Gastroesophageal sphincter (tissue), 4 donors: ENCODE measurements at places on chromosomes 11 and 22. TPM values are rescaled to one million over a fixed set of nuclear protein-coding genes. Genes with fewer than 3 reads are reported as not detected.

PLEKHB1 gene
- total RNA-seq: 45.8 TPM

TSSK2 gene
- total RNA-seq: not detected

DNA sequence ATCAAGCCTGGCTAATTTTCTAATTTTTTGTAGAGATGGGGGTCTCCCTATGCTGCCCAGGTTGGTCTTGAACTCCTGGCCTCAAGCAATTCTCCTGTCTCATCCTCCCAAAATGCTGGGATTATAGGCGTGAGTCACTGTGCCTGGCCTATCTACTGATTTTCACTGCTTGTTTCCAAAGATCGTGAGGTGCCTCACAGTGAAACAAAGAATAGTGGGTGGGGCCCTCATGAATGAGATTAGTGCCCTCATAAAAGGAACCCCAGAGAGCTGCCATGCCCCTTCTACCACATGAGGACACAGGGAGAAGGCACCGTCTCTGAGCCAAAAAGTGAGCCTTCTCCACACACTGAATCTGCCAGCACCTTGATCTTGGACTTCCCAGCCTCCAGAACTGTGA, 23.5 kb downstream of the TMEM184B start:
- ATAC-seq: no peak

DNA sequence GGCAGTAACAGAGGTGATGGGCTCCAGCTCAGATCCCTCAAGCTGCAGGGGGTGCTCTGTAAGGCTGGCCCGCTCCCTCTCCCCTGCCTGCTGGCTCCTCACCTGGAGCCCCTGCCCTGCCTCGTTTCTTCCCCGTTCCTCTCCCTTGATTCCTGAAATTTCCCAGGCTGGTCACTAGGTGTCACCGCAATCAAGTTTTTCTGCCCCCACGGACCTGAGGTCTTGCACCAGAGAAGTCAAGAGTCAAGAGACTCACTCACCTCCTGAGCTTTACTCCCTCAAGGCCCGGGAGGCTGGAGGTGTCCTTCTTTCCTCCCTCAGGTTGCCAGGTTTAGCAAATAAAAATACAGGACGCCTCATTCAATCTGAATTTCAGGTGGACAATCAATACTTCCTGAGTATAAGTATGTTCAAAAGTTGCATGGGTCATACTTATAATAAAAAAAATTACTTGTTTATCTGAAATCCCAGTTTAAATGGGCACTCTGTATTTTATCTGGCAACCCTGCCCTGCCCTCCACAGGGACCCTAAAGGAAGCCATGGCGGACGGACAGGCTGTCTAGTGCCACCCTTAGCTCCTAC, 69.2 kb downstream of the SCUBE1 start:
- peak; percentile 60 for ATAC-seq

- ATAC-seq: no peak
These were observed 160.3 kb downstream of the MN1 start for GRCh38 chr22:27641049-27641795.

DNA sequence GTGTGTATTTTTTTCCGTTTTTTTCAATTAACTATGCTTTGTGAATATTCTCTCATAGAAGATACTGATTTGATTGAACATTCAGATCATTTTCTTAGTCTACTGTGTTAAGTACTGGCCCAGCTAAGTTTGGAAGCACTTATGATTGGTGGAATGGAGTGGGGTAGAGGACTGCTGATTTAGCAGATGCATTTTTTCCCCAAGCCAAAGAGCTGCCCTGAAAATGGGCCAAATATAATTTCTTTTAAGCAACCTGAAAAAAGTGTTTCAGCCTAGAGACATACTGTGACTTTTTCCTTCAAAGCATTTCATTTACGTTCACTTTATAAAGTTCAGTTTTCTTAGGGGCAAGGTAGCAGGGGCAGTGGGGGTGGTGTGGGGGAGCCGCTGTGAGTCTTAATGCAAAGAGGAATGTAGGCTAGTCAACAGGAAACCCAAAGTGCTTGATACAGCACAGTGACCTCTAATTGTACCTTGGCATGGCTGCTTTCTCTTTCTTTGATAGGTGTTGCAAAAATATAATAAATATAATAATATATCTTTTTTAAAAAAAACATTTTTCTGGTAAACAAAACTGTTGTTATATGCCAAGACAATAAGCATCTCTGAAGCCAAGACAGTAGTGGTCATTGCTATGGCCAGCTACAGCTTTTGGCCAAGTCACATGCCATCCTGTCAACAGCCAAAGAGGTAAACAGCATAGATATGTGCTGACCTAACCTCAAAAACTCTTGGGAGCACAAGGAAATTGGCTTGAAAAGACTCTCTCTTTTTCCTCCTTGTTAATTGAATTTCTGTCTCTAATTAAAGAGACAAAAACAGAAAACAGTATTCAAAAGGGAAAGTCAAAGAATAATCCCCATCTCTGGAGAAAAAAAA, 58.8 kb downstream of the LIF start:
- ATAC-seq: no peak

TEX54 gene
- total RNA-seq: not detected

ZP1 gene
- total RNA-seq: not detected

GRCh38 chr22:37284805-37285355, 2.6 kb downstream of the CYTH4 start:
- ATAC-seq: peak; percentile 80

- ATAC-seq: peak; percentile 88
These were observed 173.2 kb upstream of the SORL1-AS1 start for GRCh38 chr11:121625777-121626506.

GRCh38 chr11:17388609-17389210, at the start of gene KCNJ11:
TSS of gene KCNJ11 (minus strand) at chr11:17388659. CDS start at chr11:17388091, 568 bp downstream.
- ATAC-seq: peak; percentile 52

POTEH gene
- total RNA-seq: not detected

DNA sequence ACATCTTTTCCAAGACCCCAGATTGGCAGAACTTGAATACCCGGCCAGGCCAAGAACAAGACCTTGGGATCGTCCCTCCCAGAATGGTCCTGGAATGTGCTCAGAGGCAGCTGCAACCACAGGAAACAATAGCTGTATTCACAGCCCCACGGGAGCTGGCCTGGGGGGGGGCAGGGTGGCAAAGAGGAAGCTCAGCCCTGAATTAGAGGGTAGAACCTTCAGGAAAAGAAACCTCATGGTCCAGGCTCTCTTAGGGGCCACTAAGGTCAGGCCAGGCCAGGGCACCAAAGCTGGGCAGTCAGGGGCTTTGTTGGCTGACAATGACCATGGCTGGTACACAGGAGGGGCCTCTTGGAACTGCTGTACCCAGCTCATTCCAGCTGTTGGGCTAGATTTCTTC, 17.3 kb downstream of the RPL27A start:
- ATAC-seq: peak; percentile 63

TNKS1BP1 gene
- 130 TPM for total RNA-seq

GRK3 gene
- 7.8 TPM for total RNA-seq

DNA sequence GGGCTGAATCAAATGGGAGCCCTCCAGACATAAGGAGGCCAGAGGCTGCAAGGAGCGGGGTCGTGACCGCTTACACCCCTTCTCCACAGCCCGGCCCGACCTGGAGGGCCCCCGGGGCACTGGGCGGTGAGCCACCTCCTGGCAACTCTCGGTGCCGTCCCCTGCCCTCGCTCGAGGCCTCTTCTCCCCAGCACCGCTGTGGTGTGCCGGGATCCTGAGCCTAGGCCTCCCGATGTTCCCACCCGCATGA, 432 bp upstream of the GP1BB start:
- no peak for ATAC-seq
